Stimulated activated CD8-positive, alpha-beta memory T cell treated with anti-CD3 and anti-CD28 coated beads, Interleukin-7, amount 100 ng/mL, for 1 hour (primary cell): ENCODE measurements at places on chromosomes 2 and 18.

GRCh38 chr2:86646329-86646728 is 22.7 kb upstream of the RNF103 start:
- DNase-seq = no peak

DNA sequence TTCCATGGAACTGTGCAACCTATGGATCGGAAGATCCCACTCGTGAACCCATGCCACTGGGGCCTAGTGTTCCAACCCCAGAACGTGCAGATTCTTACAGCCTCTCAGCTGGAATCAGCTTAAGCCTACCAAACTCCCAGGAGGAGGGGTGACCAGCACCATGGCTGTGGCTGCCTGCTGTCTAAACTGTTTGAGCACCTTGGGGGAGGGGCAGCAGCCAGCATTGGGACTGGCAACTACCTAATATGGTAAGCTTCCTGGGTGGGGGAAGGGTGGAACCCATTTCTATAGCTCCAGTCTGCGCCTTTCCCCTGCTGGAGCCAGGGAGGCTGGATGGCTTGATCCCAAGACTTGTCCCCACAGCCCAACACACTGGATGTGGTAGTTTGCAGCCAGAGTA is 10.7 kb upstream of the POLE4 start:
- no peak for DNase-seq

- no peak for DNase-seq
Measured at GRCh38 chr18:23239885-23240608, 104.8 kb downstream of the CABLES1 start.

DNA sequence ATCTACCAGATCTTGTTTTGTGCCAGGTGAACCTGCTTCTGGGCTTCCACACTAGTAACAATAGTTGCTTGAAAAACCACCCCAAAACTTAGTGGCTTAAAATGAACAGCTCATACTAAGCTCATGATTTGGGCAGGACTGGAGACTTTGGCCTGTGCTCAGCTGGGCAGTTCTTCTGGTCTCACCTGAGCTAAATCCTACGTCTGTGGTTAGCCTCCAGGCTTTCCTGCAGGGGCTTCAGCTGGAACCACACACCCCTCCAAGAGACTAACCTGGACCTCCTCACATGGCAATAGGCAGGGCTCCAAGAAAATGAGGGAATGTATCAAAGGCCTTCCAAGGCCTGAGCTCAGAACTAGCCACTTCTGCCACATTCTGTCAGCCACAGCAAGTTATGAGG is 144.1 kb downstream of the CD8B2 start:
- no peak for DNase-seq

GRCh38 chr2:191806396-191806795 is 40.5 kb downstream of the CAVIN2 start:
- DNase-seq = no peak

DNA sequence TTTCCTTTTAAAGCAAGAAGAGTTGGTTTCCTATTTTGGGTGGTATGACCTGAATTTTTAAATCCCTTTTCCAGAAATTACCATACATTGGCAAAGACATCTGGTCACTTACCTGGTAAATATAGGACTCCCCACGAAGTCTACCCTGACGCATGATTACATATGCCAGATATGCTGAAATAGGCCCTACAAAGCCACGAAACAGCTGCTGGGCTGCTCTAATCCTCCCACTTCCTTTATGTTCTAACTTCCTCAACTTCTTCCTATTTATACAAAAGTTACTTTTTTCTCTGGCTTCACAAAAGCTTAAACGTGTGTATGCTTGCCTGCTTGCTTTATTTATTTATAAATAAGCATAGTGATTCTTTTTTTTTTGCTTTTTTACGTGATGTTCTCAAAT is 186.0 kb upstream of the EPHA4 start:
- no peak for DNase-seq

GRCh38 chr2:154466226-154466625 is 232.3 kb upstream of the KCNJ3 start:
- DNase-seq = no peak

- no peak for DNase-seq
Measured at GRCh38 chr18:22630980-22631379, 213.3 kb upstream of the CTAGE1 start.

GRCh38 chr2:10915236-10915635 is 3.5 kb downstream of the KCNF1 start:
- DNase-seq = no peak

DNA sequence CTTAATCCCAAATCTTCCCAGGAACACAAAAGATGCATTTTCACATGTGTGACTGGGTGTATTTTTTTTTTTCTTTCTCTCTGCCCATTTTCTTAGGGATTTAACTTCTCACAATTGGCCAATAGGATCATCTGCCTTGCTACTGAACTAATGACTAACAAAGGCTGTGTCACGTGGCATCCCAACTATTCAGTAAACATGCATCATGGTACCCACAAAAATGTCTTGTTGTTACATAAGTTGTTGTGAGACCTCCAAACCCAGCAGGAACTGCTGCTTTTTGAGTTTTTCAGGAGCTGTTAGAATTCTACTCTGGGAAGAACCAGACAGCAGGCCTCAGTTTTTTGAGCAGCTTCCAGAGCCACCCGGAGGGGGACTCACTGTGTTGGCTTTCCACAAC is 31.9 kb downstream of the GAD1 start:
- DNase-seq = no peak

- peak; percentile 52 for DNase-seq
Measured at GRCh38 chr2:232315049-232315922, 63.3 kb upstream of the ALPP start.

DNA sequence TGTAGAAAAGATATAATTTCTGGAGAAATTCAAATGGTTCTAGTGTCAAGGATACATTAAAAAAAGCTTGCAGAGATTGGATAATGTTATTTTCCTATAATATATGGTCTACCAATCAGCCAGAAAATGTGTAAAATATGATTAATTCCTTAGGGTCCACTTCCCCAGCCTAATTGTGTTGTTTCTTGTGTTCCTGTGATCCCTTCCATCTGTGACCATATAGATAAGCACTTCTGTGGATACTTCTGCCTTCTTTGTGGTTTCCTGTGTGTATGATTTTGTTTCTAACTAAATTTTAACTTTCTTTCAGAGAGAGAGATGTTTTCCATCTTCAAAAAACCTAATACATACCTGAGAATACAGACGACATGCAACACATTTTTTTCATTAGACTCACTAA is 367.1 kb upstream of the PIK3C3 start:
- no peak for DNase-seq

GRCh38 chr2:113252047-113252590 is 26.6 kb downstream of the PAX8 start:
- DNase-seq = no peak

DNA sequence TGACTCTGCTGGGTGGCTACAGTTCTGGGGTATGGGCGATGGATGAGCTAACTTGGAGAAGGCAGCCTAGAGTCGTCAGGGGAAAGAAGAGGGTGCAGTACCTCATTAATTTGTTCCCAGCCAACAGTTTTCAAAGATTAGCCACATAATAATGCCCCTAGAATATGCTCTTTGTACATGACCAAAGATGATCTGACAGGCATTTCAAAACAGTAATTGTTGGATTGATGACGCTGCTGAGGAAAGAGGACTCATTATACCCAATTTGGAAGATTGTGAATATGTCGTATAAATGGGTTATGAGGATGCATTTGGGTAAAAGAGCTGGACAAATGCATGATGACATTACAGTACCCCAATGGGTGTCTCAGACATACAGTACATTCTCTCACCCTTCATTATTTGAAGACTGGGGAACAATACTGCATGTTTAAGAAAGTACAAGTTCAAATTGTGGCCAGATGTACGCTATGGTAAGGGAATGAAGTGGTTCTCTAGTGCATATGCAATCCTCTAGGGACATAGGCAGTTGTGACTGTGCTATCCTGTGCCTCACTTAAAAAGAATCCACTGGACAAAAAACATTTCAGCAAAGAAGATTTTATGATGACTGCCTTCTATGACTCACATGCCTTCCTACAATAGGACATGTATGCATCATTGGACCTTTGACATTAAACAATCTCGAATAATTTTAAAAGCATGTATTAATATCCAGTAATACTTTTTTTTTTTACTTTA is 233.2 kb downstream of the CNTNAP5 start:
- DNase-seq = no peak

DNA sequence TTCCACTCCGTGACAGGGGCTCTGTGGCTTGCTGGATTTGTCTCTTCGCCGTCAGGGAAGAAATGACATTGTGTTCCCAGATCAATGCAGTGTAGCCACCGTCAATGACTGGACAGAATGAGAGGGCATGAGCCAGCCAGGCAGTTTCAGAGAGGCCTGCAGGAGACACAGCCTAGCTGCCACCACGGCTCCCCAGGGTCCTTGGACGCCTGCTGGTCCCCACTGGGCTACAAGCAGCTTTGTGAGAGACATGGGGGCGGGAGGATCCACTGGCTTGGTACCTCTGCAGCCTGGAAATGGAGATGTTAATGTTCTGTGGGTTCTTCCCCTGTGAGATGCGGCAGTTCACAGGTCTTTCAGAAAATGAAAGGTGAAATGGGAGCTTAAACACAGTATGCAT is 12.1 kb upstream of the AMER3 start:
- no peak for DNase-seq

GRCh38 chr2:223532712-223533111 is 69.4 kb downstream of the SCG2 start:
- no peak for DNase-seq

- no peak for DNase-seq
Measured at GRCh38 chr2:173288561-173288960, 66.1 kb upstream of the CDCA7 start.

DNA sequence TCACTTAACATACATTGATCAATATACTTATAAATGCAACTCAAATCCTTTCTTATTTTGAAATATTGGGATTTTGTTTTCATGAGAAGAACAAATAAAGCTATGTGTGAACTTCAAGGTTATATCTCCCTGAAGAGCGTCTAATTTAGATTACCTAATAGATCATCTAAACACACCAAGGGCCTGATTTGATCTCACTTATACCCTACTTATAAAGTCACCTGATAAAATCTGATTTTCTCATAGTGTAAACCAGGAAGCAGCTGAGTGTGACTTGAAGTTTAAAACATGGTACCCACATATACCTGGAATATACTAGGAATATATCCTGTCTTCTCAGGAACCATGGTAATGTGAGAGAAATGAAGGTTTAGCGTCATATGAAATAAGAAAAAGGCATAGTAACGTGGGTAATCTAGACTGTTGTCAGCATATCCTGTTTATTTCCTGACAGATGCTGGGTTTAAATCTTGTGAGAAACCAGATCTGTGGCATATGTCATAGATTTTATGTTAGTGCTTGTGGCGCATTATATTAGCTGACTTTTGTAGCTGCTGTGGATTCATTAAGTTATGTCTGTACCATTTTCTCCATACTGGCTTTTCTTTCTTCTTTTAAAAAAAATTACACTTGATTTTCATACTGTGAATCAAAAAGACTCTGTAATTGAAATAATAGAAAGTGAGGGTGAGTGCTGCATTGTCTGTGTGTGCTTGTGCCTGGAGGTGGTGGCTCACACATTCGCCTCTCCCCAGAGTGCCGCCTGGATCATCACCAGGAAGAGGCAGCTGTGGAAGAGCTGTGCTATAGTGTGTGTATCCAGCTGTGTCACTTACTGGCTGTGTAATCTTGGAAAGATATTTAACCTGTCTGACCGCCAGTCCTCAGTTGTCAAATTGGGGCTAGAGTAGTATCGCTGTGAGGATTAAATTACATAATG is 164.0 kb downstream of the MYO3B start:
- DNase-seq = no peak

DNA sequence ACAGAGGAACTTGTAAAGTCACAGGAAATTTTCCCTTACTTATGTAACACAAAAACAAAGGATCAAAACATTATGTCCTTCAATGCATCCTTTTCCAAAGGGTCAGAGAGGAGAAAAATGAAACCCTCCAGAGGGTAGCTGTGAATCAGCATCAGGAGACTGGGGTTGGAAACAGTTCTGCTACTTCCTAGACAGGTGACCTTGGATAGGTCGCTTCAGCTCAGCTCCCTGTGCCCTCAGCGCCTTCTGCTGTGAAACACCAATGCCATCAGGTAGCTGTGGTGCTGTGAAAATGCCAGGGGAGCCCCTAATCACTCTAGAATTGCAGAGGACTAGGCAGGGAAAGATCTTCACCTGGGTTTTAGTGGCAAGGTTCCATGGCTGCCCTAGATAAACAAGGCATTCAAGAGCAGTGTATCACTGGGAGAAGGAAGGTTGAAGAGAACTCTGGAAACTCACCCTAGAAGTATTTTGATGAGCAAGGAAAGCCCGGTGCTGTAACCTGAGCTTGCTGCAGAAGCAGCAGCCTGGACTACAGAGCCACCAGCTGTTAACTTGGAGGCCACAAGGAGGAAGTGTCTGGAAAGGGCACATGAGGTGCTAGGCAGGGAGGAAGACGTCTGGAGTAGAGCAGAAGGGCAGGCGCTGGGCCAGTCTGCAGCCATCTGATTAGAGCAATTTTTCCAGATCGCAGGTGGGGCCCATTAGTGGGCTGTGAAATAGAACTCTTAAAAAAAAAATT is 100.7 kb upstream of the MCFD2 start:
- no peak for DNase-seq

- no peak for DNase-seq
Measured at GRCh38 chr2:69163109-69163508, 150.1 kb downstream of the ANTXR1 start.

- DNase-seq = no peak
Measured at GRCh38 chr18:44562986-44563385, 117.7 kb upstream of the SETBP1 start.

DNA sequence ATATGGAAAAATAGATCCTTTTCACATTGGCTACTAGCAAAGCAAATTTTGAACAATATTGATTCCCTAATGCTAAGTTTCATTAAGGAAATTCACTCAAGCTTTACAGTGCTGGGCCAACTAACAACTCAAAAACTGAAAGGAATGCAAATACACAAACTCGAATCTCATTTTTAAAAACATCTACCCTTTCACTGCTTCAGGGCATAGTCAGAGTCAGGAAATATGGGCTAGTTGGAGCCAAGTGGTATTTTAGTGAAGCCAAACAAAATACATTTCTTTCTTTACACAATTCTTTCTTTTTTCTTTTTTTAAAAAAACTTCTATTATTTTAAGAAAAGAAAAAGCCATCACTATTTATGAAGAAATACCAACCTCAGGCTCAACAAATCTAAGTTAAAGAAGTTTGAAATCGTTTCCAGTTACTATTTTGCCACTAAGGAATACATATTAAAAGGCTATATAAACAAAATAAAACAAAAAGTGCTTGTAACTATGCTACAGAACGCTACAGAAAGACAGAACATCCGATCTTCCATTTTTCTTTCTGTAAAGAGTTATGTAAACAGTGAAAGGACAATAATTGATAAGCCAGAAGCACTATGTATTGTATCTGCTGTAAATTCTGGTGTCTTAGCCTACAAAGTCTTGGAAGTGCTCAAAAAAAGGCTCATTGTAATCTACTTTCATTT is 113.6 kb upstream of the STK17B start:
- no peak for DNase-seq

DNA sequence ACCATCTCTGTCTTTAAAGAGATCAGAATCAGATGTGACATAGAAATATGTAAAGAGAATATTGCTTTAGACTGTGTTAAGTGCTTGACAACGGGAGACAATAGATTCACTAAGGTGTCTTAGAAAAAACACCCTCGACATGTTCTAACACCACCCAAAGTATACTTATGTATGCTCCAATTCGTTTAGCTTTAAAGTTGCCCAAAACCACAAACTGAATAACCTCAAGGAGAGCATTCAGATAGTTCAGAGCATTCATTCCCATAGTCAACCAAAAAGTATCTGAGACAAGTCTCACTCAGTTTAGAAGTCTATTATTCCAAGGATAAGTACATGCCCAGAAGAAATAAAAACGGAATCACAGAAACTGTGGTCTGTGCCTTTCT is 96.4 kb downstream of the KYNU start:
- DNase-seq = no peak
